ENCODE measurements at places on chromosomes 2 and 18.

DNA sequence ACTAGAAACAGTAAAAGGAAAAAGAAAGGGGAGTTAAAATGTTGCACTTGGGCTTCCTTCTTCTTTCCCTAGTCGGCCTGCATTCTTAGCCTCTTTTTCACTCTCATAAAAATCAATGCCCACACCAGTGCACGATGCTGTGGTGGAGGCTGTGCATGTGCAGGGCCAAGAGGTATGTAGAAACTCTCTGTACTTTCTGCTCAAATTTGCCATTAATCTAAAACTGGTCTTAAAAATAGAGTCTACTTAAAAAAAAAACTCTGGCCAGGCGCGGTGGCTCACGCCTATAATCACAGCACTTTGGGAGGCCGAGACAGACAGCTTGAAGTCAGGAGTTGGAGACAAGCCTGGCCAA is 11.1 kb downstream of the TRAPPC8 start:
- H3K36me3 ChIP-seq = no peaks in the 10 kb centered on the region
- H3K4me1 ChIP-seq = no peaks in the 10 kb centered on the region
- H3K27ac ChIP-seq = no peak overlapping the region
- DNase-seq = no peak
- no peaks in the 10 kb centered on the region for H3K27me3 ChIP-seq

DNA sequence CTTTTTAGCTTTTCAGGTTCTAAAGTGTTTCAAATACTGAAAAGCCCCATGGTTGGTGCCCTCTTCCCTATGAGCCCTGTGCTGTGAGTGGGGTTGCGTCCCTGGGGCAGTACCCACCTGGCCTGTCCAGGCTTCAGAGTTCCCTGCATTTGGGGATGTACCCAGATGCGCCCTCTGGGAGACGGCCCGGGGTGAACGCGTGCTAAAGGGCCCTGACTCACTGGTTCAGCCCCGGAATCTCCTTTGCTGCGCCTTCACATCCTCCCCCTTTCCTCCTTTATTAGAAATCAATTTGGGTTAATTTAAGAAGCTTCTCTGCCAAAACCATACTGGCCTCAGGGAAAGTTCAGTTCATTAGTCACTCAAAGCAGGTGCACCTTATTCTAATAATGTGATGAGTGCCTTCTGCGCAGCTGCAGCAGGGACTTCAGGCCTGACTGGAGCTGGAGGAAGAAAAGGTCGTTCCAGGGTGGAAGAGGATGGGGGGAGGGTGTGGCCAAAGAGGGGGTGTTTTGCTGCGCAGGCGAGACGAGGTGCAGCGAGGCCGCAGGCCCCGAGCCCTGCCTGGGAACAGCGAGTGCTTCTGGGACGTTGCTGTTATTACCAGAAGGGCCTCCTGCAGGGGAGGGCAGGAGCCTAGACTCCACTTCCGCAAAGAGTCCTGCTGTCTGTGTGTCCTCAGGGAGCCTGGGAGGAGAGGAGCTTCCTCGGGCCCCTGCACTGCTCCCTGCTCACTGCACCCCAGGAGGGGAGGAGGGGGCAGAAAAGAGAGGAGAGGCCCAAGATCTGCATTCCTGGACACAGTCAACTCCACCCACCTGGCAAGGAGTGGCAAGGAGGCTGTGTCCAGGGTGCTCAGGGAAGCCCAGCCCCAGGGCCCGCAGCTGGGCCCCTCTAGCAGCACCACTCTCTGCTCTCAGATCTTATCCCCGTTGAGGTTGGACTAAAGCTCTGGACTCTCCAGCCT is 223.2 kb upstream of the PXDN start:
- no peak for DNase-seq
- no peaks in the 10 kb centered on the region for H3K4me1 ChIP-seq
- no peak overlapping the region for H3K4me3 ChIP-seq
- no peak overlapping the region for H3K27ac ChIP-seq
- H3K36me3 ChIP-seq = no peaks in the 10 kb centered on the region

DNA sequence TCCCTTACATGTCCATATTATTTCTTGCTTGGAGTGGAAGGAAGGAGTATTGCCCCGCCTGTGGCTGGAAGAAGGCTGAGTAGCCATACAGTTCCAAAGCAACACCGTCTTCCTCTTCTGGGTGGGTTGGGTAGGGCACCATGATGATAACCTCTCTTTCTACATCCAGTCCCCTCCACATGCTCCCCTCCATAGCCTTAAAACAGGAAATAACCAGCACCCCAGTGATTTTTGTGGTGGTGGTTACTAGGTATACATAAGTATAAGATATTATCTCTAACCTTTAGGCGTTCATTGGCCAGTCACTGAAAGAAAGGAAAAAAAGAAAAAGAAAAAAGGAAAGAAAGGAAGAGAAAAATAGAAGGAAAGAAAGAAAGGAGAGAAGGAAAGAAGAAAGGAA is 63.1 kb downstream of the CXCR4 start:
- H3K4me1 ChIP-seq = no peaks in the 10 kb centered on the region
- no peaks in the 10 kb centered on the region for H3K27me3 ChIP-seq
- no peak for DNase-seq
- H3K36me3 ChIP-seq = no peaks in the 10 kb centered on the region
- no peak overlapping the region for H3K27ac ChIP-seq

DNA sequence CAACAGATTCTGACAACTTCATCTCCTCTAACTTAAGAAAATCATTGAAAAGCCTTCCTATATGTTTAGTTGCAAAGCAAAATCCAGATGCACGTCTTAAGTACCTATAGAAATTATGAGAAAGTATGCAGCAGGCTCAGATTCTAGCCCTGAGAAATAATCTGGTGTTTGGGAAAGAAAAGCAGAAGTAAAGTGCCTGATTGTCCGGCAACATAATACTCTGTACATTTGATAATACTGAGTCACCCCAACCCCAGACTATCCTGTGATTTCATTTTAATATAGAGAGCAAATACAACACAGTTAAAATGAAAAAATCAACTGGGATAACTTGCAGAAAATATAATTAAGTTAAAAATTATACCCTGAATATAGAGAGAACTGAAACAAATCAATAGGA is 13.5 kb downstream of the RFX8 start:
- no peaks in the 10 kb centered on the region for H3K36me3 ChIP-seq
- H3K4me1 ChIP-seq = peaks cover 3% of the 10 kb centered on the region
- no peaks in the 10 kb centered on the region for H3K27me3 ChIP-seq
- H3K27ac ChIP-seq = no peak overlapping the region

DNA sequence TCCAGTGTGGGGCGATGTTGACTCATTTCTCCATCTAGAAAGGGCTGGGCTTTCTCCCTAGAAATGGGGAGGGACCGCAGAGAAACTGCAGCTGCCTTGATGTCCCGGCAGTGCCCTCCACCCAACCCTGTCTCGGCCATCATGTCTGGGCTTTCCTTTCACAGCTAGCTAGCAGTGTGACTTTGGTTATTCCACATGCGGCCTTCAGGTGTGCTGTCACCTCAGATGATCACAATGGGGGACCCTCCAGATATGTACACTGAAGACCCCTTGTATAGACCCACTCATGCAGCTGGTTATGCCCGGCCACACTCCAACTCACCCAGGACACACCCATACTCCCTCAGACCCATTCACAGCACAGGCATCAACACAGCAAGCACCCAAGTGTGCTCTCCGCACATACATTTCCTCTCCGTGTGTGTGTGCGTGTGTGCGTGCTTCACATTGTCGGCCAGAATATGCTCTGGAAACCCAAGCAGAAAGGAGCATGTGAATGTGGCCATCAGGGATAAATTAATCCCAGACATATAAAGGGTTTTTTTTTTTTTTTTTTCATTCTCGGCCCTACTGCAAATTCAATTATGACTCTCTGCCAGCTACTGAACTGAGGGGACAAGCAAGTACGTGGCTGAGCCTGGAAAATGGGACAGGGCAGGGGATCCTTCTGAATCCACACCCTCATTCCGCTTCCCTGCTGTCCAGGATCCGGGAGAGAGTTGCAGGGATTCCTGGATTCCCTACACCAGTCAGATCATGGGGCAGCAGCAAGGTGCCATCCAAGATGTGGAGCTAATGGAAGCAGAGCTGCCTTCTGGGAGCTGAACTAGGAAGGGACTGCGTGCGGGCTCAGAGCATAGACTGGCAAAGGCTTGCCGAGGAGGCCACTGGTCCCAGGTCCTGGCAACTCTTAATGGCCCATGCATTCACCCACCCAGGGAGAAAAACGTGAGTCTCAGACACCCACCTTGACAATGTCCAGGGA is 240.2 kb downstream of the DYSF start:
- H3K27me3 ChIP-seq = no peaks in the 10 kb centered on the region
- H3K4me3 ChIP-seq = no peak overlapping the region
- H3K27ac ChIP-seq = no peak overlapping the region
- no peaks in the 10 kb centered on the region for H3K4me1 ChIP-seq
- H3K36me3 ChIP-seq = no peaks in the 10 kb centered on the region

GRCh38 chr2:159891917-159892730 is 94.1 kb upstream of the CD302 start:
- H3K4me3 ChIP-seq = no peak overlapping the region
- H3K27me3 ChIP-seq = no peaks in the 10 kb centered on the region
- DNase-seq = no peak
- no peak overlapping the region for H3K27ac ChIP-seq
- H3K36me3 ChIP-seq = no peaks in the 10 kb centered on the region
- H3K4me1 ChIP-seq = no peaks in the 10 kb centered on the region

GRCh38 chr2:187939180-187939579 is 352.5 kb upstream of the GULP1 start:
- H3K4me1 ChIP-seq = no peaks in the 10 kb centered on the region
- DNase-seq = no peak
- H3K27ac ChIP-seq = no peak overlapping the region

GRCh38 chr2:100425573-100426383 is 8.3 kb upstream of the CHST10 start:
- no peaks in the 10 kb centered on the region for H3K4me1 ChIP-seq
- no peak overlapping the region for H3K4me3 ChIP-seq

- H3K4me1 ChIP-seq = no peaks in the 10 kb centered on the region
- no peak for DNase-seq
- no peaks in the 10 kb centered on the region for H3K27me3 ChIP-seq
- no peak overlapping the region for H3K27ac ChIP-seq
- H3K36me3 ChIP-seq = no peaks in the 10 kb centered on the region
- no peak overlapping the region for H3K4me3 ChIP-seq
These were observed 133.9 kb downstream of the TDRD15 start for GRCh38 chr2:21257621-21258020.

DNA sequence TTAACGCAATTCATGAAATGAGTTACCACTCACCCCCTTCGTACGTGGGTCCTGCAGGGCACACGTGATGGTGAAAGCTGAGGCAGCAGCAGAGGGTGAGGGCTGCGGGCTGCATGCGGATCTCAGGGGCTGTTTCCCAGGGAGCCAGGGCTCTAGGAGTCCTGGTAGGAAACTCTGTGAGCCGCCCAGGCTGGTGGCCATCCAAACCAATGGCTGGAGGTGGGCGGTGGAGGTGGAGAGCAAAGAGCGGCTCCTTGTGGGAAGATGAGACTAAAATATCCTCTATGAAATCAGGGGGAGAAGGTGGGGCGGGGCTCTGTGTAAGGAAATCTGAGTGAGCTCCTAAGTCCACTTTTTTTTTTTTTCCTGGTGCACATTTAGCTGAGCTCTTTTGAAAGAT is 120.1 kb upstream of the SLC1A4 start:
- H3K4me1 ChIP-seq = no peaks in the 10 kb centered on the region
- H3K27me3 ChIP-seq = no peaks in the 10 kb centered on the region
- H3K27ac ChIP-seq = no peak overlapping the region
- H3K36me3 ChIP-seq = no peaks in the 10 kb centered on the region
- no peak for DNase-seq
- no peak overlapping the region for H3K4me3 ChIP-seq

DNA sequence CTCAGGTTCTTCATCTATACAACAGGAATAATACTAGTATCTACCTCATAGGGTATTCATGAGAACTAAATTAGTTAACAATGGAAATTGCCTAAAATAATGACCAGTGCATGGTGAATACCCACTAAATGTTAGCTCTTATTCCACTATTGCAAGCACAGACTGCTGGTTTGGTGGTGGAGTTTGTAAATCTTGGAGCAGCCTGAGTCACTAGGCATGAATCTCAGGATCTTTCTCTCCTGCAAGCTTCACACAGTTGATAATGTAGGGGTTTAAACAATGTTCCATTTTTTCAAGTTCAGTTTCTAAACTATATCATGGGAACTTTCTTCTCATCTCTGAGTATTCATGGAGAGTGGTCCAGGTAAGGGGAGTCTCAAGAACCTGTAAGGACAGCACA is 84.0 kb downstream of the OSR1 start:
- H3K27ac ChIP-seq = no peak overlapping the region
- no peaks in the 10 kb centered on the region for H3K36me3 ChIP-seq
- DNase-seq = no peak
- no peaks in the 10 kb centered on the region for H3K4me1 ChIP-seq
- H3K4me3 ChIP-seq = no peak overlapping the region
